CD8-positive, alpha-beta memory T cell (primary cell): ENCODE measurements at places on chromosomes 12 and 14.

DNA sequence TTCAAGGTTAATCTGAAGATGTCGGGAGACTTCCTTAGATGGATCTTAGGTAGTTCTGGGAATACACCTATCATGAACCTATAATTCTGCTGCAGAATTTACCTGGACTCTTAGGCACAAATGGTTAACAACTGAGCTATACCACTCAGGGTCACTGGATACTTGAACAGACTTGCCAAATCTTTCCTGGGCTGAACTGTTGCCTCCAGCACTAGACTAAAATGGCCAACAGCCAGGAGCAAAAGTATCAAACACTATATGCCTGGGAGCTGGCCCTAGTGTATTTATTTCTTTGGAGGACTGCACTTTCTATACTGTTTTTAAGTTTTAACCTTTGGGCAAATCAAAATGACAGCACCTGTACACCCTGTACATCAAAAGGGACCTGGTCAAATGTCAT lies 252.8 kb downstream of the TMEM117 start:
- no peak for DNase-seq

- no peak for DNase-seq
These were observed 190.7 kb upstream of the PPFIA2 start for GRCh38 chr12:81949841-81950308.

GRCh38 chr12:5622280-5622679 lies 190.4 kb downstream of the NTF3 start:
- DNase-seq: no peak

GRCh38 chr12:115932066-115932465 lies 345.4 kb downstream of the MED13L start:
- DNase-seq: no peak

DNA sequence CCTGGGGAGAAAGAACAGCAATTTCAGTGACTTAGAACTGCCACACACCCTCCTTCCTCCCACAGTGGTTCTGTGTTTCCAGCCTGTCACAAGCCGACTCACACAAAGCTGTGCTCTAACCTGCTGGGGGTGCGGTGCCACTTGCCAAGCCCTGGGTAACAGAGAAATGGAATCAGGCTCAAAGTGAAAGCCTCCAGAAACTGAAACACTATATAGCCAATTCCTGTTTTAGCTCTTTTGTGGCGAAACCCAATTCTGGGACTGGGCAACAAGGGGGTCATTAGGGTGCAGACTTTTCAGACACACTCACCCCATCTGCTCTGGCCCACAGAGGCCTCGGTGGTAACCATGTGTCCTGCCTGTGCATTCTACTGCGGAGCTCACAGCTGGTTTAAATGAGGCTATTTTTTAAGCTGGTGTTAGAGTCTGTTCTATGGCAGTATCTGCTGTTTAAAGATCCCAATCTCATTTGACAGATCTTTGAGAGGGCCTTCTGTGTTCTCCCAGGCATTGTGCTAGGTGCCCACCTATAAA lies 15.2 kb upstream of the ACTR6 start:
- DNase-seq: no peak
